Naive B cell (primary cell): ENCODE measurements at places on chromosomes 2 and 18. TPM values are rescaled to one million over a fixed set of nuclear protein-coding genes. Genes with fewer than 3 reads are reported as not detected.

ACVR1C gene
- not detected for polyA plus RNA-seq

AKAIN1 gene
- not detected for polyA plus RNA-seq

MC5R gene
- not detected for polyA plus RNA-seq

HOXD12 gene
- not detected for polyA plus RNA-seq

THOC1 gene
- 20.6 TPM for polyA plus RNA-seq

SOX11 gene
- polyA plus RNA-seq, result not detected

SLC4A5 gene
- not detected for polyA plus RNA-seq

REG3G gene
- not detected for polyA plus RNA-seq

RNF181 gene
- polyA plus RNA-seq, result 194 TPM

DNA sequence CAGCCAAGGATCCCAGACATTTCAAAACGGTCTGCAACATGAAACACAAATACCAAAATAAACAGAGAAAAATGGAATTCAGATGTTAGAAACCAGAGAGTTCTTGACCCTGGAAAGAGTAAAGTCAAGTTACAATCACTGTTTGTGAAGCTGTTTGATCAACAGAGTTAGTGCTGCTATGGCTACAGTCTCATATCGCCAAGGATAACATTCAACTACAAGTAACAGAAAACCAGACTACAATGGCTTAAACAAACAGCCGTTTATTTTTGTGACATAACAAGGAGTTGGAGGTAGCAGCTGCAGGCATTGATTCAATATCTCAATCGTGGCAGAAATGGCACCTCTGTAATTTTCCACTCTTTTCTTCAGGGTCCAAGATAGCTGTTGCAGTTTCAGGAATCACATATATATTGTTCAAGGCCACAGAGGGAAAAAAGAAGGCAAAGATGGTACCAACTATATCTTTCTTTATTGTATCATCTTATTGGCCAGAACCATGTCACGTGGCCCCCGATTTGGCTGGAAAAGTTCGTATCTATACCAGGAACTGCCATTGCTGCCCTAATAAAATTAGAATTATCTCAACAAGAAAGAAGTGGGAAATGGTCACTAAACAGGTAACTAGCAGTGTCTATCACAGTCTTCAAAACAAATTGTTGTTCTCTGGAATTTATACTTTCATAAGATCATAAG, 17.7 kb upstream of the HNRNPLL start:
- peaks cover 76% of the 10 kb centered on the region for H3K27me3 ChIP-seq
- H3K4me3 ChIP-seq, result no peak overlapping the region
- H3K36me3 ChIP-seq, result no peaks in the 10 kb centered on the region

GRCh38 chr2:152443771-152444170, 108.8 kb downstream of the FMNL2 start:
- no peaks in the 10 kb centered on the region for H3K4me1 ChIP-seq
- DNase-seq, result no peak
- peaks cover 4% of the 10 kb centered on the region for H3K27me3 ChIP-seq
- H3K27ac ChIP-seq, result no peak overlapping the region
- no peaks in the 10 kb centered on the region for H3K36me3 ChIP-seq
- H3K4me3 ChIP-seq, result no peak overlapping the region

- DNase-seq, result no peak
- H3K36me3 ChIP-seq, result no peaks in the 10 kb centered on the region
- H3K27me3 ChIP-seq, result no peaks in the 10 kb centered on the region
- no peak overlapping the region for H3K4me3 ChIP-seq
- no peak overlapping the region for H3K27ac ChIP-seq
Measured at GRCh38 chr2:229927817-229928321, 5.6 kb downstream of the FBXO36 start.

- DNase-seq, result no peak
- no peaks in the 10 kb centered on the region for H3K36me3 ChIP-seq
- H3K27ac ChIP-seq, result no peak overlapping the region
- no peaks in the 10 kb centered on the region for H3K27me3 ChIP-seq
Measured at GRCh38 chr2:56898986-56899385, 715.2 kb downstream of the CCDC85A start.

GRCh38 chr2:86068136-86068588, 37.5 kb downstream of the POLR1A start:
- peaks cover 24% of the 10 kb centered on the region for H3K4me1 ChIP-seq
- no peak for DNase-seq
- H3K27me3 ChIP-seq, result no peaks in the 10 kb centered on the region
- H3K36me3 ChIP-seq, result peaks cover 28% of the 10 kb centered on the region

- no peak overlapping the region for H3K4me3 ChIP-seq
- H3K36me3 ChIP-seq, result peaks cover 8% of the 10 kb centered on the region
- H3K27ac ChIP-seq, result no peak overlapping the region
- H3K4me1 ChIP-seq, result peaks cover 75% of the 10 kb centered on the region
- DNase-seq, result no peak
Measured at GRCh38 chr2:39095624-39096023, 25.2 kb downstream of the SOS1 start.

DNA sequence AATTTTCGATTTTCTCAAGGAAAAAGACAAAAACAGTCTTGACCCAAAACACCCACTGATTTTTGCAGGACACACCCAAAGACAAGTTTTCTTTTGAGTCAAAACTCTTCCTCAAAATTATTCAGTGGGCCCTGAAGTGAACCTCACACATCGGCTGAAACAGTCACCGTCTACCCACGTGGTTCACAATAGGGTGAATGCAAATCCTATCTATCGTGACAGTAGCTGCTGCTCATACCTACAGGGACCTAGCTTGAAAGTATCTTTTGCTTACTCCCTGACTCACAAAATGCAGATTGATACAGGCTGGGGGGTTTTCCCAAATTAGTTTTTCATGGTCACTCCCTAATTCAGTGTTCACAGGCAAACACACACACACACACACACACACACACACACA, 10.7 kb upstream of the CD226 start:
- peaks cover 7% of the 10 kb centered on the region for H3K36me3 ChIP-seq
- DNase-seq, result no peak
- no peaks in the 10 kb centered on the region for H3K27me3 ChIP-seq
- H3K4me1 ChIP-seq, result no peaks in the 10 kb centered on the region

- H3K36me3 ChIP-seq, result no peaks in the 10 kb centered on the region
- peaks cover 6% of the 10 kb centered on the region for H3K27me3 ChIP-seq
- no peak for DNase-seq
- H3K27ac ChIP-seq, result no peak overlapping the region
- no peaks in the 10 kb centered on the region for H3K4me1 ChIP-seq
- H3K4me3 ChIP-seq, result no peak overlapping the region
Measured at GRCh38 chr2:128549094-128549493, 230.4 kb upstream of the HS6ST1 start.

DNA sequence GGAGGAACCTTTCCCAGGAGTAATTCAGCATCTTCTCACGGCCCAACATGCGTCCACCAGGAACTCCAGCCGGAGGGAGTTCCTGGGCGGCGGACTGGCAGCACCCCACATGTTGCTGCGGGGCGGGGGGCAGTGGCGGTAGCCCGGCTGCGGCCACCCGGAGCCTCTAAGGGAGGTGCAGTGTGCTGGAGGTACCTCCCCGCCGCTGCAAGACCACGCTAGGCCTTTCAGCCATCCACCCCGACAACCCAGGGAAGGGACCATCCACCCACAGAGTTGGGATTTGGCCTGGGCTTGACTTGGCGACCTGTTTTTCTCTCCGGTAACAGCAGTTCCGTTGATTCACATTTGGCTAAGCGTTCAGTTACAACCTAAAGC, 625 bp downstream of the LYPD6 start:
- H3K4me3 ChIP-seq, result peak overlapping the region; percentile 59
- H3K27ac ChIP-seq, result no peak overlapping the region
- peaks cover 67% of the 10 kb centered on the region for H3K27me3 ChIP-seq

DNA sequence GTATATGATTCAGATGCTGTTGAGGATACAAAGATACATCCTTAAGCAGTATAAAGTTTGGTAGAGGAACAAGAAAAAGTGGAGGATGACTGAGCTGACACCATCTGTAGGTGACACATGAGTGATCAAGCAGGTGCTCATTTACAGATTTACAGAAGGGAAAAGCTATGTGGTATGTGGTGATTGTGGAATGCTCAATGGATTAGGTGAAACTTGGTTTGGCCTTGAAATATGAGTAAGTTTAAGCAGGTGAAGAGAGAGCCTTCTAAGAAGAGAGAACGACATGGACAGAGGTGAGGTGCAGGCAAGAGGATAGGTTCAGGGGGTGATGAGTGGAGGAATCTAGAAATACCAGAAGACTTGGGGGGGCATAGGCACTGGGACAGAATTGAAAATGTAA, 5.9 kb downstream of the ASXL3 start:
- H3K27me3 ChIP-seq, result peaks cover 18% of the 10 kb centered on the region
- no peak for DNase-seq
- H3K4me1 ChIP-seq, result no peaks in the 10 kb centered on the region
- no peaks in the 10 kb centered on the region for H3K36me3 ChIP-seq

DNA sequence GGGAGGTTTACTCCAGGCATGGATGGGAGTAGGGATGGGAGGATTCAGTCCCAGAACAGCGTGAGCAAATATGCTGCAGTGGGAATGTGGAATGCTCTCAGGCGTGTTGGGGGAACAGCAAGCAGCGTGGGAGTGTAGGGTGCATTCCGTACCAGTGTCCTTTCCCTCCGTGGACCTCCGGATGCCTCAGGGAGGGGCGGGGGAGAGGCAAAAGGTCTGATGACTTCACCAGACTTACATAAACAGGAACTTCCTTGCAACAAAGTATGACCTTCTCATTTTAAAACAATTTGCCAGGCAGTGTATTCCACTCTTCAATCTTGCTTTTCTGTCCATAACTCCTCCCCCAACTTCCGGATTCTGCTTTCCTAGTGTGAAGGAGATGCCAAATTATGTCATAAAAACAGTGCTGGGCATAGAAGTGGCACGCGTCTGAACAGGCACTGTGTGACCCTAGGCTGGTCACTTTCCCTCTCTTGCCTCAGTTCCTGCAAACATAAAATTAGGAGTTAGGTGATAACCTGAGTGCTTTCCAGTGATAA, 36.9 kb downstream of the RPL37A start:
- DNase-seq, result no peak
- H3K4me1 ChIP-seq, result no peaks in the 10 kb centered on the region
- H3K36me3 ChIP-seq, result no peaks in the 10 kb centered on the region
- H3K4me3 ChIP-seq, result no peak overlapping the region
- H3K27ac ChIP-seq, result no peak overlapping the region

DNA sequence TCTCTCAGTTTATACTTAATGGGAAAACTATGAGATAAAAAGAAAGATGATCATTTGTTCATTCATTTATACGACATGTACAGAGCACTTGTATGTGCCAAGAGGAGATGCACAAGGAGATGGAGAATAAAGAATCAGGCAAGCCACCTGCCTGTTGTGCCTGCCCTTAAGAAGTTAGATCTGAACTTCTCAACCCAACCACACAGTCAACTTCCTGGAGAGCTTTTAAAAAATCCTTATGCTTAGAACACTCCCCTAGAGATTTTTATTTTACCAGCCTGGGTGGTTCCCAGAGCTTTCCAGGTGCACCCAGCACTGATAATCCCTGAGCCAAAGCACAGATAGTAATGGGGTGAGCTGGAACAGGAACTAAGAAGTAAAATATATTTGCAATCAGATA, 18.5 kb downstream of the AKAIN1 start:
- no peak overlapping the region for H3K27ac ChIP-seq
- DNase-seq, result no peak
- H3K4me1 ChIP-seq, result peaks cover 20% of the 10 kb centered on the region
- no peaks in the 10 kb centered on the region for H3K36me3 ChIP-seq
- H3K4me3 ChIP-seq, result no peak overlapping the region

- DNase-seq, result no peak
- no peak overlapping the region for H3K4me3 ChIP-seq
- peaks cover 27% of the 10 kb centered on the region for H3K4me1 ChIP-seq
- H3K27ac ChIP-seq, result no peak overlapping the region
- H3K36me3 ChIP-seq, result peaks cover 6% of the 10 kb centered on the region
Measured at GRCh38 chr2:3305431-3305830, 72.2 kb downstream of the EIPR1 start.

DNA sequence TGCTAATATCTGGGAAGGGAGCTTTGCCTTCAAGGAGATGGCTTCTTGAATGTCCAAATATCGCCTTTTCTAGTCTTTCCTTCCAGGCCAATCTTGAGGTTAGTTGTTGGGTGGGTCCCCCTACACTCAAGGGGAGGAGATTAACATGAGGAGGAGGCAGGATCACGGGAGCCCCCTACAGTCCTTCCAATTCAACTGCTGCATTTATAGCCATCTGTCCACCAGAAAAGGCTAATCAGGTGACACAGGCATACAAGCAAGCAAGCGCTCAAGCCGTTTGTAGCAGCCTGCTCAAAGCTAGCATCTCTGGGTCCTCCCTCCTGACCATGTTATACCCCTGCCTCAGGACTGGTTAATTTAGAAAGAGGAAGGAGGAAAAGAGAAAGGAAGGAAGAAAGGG, 87.6 kb downstream of the MRPS9 start:
- H3K4me1 ChIP-seq, result peaks cover 26% of the 10 kb centered on the region
- H3K27me3 ChIP-seq, result peaks cover 30% of the 10 kb centered on the region
- no peak overlapping the region for H3K4me3 ChIP-seq
- DNase-seq, result no peak
- no peak overlapping the region for H3K27ac ChIP-seq
- H3K36me3 ChIP-seq, result no peaks in the 10 kb centered on the region

DNA sequence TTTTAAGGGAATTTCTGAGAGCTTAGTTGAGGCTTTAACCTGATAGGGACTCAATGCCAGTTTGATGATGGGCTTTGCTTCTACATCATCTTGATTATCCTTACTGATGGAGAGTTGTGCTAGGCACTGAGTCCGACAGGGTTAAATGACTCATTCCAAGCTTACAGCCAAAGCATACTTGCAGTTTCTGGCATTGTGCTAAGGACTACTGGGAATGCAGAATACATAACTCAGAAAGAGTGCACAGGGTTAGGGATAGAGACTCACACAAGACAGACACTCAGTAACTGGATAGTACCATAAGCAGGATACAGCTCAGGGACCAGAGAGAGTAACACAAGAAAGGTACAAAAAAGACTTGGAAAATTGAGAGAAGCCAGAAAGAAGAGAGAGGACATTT, 94.1 kb upstream of the SLC14A2 start:
- no peak overlapping the region for H3K27ac ChIP-seq
- no peak overlapping the region for H3K4me3 ChIP-seq
- no peak for DNase-seq
- no peaks in the 10 kb centered on the region for H3K36me3 ChIP-seq

- no peak for DNase-seq
- no peak overlapping the region for H3K27ac ChIP-seq
- no peak overlapping the region for H3K4me3 ChIP-seq
- no peaks in the 10 kb centered on the region for H3K36me3 ChIP-seq
Measured at GRCh38 chr18:43886341-43886740, 609.1 kb upstream of the SYT4 start.

- no peak overlapping the region for H3K4me3 ChIP-seq
- H3K4me1 ChIP-seq, result peaks cover 1% of the 10 kb centered on the region
- H3K36me3 ChIP-seq, result no peaks in the 10 kb centered on the region
Measured at GRCh38 chr18:57910817-57911216, 107.7 kb upstream of the ATP8B1 start.

- no peaks in the 10 kb centered on the region for H3K4me1 ChIP-seq
- H3K4me3 ChIP-seq, result no peak overlapping the region
- H3K27me3 ChIP-seq, result no peaks in the 10 kb centered on the region
- H3K27ac ChIP-seq, result no peak overlapping the region
- no peak for DNase-seq
- H3K36me3 ChIP-seq, result peaks cover 9% of the 10 kb centered on the region
Measured at GRCh38 chr2:44267796-44268648, 7.3 kb upstream of the SLC3A1 start.

GRCh38 chr2:68295516-68295915, 24.2 kb downstream of the CNRIP1 start:
- DNase-seq, result no peak
- peaks cover 13% of the 10 kb centered on the region for H3K4me1 ChIP-seq
- H3K4me3 ChIP-seq, result no peak overlapping the region
- peaks cover 4% of the 10 kb centered on the region for H3K27me3 ChIP-seq

- H3K4me3 ChIP-seq, result no peak overlapping the region
- no peaks in the 10 kb centered on the region for H3K4me1 ChIP-seq
- no peak overlapping the region for H3K27ac ChIP-seq
Measured at GRCh38 chr2:236271851-236272250, 7.6 kb upstream of the ASB18 start.
